COR-L47 (cell line): ENCODE measurements at places on chromosomes 3 and 15.

GRCh38 chr3:152021951-152022461 lies 148.6 kb downstream of the SUCNR1 start:
- DNase-seq: no peak

DNA sequence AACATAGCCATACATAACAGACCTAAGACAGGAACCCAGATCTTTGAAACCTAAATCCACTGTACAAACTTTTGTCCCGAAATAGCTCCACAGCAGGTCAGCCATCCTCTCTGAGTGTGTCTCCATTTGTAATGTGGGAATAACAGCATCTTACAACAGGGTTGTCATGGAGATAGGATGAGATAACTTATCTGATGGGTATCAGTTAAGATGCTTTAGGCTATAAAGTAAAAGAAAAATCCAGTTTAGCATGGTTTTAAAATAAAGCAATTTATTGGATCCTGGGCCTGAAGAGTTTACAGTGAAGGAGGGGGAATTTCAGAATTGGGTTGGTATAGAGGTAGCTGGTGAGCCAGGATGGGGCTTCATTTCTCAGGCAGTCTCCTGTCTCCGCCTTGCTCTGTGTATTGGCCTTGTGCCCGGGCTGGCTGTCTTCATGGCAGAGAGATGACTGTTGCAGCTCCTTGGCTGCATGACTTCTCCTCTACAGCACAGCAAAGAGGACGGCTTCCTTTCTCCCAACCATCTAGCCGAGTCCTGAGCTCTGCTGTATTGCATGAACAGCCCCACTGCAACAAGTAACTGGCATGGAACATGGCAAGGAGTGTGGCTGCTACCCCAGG lies 131.9 kb upstream of the PROK2 start:
- DNase-seq: no peak

DNA sequence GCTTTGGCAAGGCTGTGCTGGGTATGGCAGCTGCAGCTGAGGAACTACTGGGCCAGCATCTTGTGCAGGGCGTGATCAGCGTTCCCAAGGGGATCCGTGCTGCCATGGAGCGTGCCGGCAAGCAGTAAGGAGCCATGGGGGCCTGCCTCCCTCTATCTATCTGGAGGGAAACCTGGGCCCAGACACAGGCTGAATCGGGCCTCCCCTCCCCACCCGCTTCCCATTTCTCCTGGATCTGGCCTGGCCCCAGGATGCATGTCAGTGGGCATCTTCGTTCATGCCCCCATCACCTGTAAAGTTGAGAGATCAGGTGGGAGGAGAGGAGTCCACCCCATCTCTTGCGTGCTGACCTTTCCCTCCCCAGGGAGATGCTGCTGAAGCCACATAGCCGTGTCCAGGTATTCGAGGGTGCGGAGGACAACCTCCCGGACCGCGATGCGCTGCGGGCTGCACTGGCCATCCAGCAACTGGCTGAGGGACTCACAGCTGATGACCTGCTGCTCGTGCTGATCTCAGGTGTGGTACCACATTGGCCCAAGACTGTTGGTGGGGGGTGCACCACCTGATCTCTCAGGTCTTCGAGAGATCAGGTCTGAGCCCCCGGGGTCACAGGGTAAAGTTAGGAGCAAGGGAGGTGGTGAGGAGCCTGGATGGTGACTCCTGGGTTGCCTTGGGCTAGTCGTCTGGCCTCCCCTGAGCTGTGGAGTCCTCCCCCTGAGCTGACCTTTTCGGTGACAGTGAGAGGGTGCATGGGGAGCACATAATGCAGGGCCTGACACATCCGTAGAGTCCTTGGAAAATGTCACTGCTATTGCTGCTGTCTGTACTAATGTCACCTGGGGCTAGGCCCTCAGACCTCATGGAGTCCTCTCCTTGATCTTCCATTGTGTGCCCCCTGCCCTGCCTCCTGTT lies 3.2 kb downstream of the GLYCTK start:
- no peak for DNase-seq

GRCh38 chr15:78604420-78604819 lies 16.4 kb downstream of the CHRNA3 start:
- no peak for DNase-seq

GRCh38 chr3:28036599-28037575 lies 204.5 kb upstream of the CMC1 start:
- DNase-seq: no peak

- no peak for DNase-seq
Observed at GRCh38 chr15:68650901-68651709, 72.3 kb downstream of the CORO2B start.

- peak; percentile 50 for DNase-seq
Observed at GRCh38 chr15:82810061-82810889, 847 bp downstream of the WHAMM start.

GRCh38 chr3:156201411-156202405 lies 81.3 kb downstream of the KCNAB1 start:
- no peak for DNase-seq

DNA sequence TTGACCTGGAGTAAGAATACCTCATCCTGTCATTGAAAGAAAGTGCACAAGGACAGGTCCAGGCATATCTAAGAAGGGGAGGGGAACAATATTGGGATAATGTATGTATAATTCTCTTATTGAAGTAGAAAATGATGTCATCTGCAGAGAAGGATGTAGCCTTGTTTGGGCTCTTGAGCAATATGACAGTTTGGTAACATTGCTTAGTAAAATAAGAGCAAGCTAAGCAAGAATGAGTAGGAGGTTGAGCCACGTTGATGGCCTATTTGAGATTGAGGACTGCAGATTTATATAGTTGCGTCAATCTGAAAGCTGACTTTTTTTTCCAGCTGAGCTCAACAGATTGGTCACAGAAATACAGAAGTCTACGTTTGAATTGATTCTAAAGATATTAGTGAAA lies 145.2 kb downstream of the FILIP1L start:
- no peak for DNase-seq

GRCh38 chr3:141542202-141542969 lies 55.6 kb downstream of the RASA2 start:
- DNase-seq: no peak

DNA sequence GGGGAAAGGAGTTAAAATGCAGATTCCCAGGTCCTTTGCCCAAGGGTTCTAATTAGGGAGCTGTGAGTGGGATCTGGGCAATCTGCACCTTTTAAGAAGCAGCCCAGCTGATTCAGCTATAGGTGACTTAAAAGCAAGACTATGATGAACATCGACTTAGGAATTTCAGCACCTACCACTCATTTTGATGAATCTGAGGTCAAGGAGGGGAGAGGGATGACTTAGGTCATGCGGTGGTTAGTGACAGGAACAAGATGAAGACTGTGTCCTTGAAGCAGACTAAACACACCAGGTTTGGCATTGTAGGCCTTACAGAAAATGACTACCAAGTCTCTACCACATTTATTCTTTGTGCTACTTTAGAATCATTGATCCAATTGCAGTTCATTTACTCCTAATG lies 196.3 kb downstream of the DTWD1 start:
- no peak for DNase-seq

- DNase-seq: no peak
Observed at GRCh38 chr3:140051019-140051957, 116.3 kb downstream of the CLSTN2 start.

GRCh38 chr3:187900993-187901755 lies 155.9 kb upstream of the BCL6 start:
- no peak for DNase-seq

GRCh38 chr3:72080095-72080494 lies 295.1 kb upstream of the PROK2 start:
- no peak for DNase-seq
